Aorta (tissue), 5 donors: ENCODE measurements at places on chromosomes 3 and 15. TPM values are rescaled to one million over a fixed set of nuclear protein-coding genes. Genes with fewer than 3 reads are reported as not detected.

GRCh38 chr3:64082961-64083541 is 59.8 kb upstream of the PSMD6 start:
- DNase-seq: no peak

Gene SLC24A5
- not detected for total RNA-seq

GRCh38 chr3:73633916-73634344 is 9.2 kb upstream of the PDZRN3 start:
- DNase-seq: no peak

Gene MYO5C
- total RNA-seq: 15.3 TPM

DNA sequence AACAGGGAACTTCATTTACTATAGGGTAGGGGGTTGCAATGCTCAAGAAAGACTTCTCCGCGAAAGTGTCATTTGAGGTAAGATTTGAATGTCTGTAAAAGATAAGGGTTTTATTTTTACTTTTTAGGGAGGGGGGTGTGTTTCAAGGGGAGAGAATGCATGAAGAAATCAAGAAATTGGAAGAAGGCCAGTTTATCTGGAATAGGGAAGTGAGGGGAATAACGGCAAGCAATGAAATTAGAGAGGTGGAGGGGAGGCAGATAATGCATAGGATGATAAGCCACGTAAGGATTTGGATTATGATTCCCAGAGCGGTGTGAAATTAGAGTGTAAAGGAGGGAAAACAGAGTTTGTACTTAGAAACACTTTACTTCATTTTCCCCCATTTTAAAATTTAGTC is 63.0 kb upstream of the MB21D2 start:
- DNase-seq: no peak

Gene NEK11
- 5.9 TPM for total RNA-seq

DNA sequence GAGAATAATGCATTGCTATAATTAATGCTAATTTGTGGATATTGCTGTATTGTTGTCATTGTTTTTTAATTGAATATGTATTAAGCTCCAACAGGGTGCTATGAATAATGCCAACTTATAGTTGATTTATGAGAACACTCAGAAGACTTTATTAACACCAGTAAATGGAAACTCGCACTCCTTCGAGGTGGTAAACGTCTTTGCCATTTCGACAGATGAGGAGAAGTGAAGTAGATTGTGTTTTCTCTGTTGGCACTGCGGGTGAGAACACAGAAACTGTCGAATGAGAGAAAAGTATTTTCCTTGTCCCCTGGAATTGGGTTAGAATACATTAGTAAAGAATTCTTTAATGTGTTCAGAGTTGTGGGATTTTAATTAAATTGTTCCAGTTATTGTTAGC is 354.5 kb downstream of the LPP start:
- no peak for DNase-seq

Gene KIF15
- total RNA-seq: 0.49 TPM

Gene TRIM59
- 6.9 TPM for total RNA-seq

GRCh38 chr15:60405399-60405798 is 7.6 kb upstream of the ANXA2 start:
- DNase-seq: no peak

GRCh38 chr3:185290266-185290665 is 36.4 kb upstream of the EHHADH start:
- DNase-seq: no peak

DNA sequence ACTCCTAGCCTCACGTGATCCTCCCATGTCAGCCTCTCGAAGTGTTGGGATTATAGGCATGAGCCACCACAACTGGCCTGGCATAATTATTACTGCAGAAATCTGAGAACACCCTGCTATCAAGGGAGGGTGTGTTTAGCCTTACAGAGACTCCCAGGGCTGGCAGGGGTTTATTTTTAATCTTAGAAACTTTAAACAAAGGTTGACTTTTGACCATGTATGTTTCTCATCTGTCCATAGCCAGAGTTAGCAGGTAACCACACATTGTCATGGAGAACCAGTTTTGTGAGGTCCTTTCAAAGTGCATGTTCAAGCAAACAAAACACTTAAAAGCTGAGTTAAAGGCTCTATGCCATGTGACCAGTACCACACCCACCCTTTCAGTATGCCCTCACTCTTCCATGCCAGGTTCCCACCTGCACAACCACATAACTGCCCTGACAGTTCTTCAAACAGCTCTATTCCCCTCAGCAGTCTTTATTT is 11.1 kb downstream of the SIAH2 start:
- no peak for DNase-seq

Gene PCYT1A
- total RNA-seq: 65.0 TPM

DNA sequence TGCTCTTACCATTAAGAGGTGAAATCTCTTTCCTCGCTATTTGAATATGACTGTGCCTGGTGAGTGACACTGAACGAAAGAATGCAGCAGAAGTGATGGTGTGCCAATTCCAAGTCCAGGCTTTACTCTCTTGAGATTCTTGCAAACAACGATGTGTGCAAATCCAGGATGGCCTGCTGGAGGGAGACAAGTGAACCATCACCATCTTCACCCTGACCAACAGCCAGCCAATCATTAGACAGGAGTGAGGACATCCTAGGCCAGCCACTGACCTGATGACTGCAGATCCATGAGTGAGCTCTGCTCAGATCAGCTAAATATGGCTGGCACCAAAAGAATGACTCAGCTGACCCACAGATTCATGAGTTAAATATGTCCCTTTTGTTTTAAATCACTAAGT is 878.0 kb downstream of the PDCD6IP start:
- DNase-seq: no peak

GRCh38 chr3:8561370-8561769 is 59.7 kb downstream of the LMCD1 start:
- no peak for DNase-seq

DNA sequence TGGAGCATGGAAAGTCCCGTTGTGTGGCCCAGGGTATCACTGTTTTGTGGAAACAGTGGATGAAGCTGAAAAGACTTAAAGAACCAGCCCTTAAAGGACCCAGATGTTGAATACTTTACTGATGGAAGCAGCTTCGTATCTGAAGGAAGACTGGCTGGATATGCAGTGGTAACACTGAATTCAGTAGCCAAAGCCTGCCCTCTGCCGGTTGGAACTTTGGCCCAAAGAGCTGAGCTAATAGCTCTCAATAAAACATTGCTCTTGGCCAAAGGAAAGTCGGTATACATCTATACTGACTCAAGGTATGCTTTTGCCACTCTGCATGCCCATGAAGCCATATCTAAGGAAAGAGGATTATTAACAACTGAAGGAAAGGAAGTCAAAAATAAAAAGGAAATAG is 885.4 kb downstream of the PDCD6IP start:
- DNase-seq: peak; percentile 88

- no peak for DNase-seq
These were observed 150.0 kb downstream of the NFKBIZ start for GRCh38 chr3:101999177-101999779.

GRCh38 chr3:23106666-23107065 is 96.5 kb upstream of the UBE2E2 start:
- no peak for DNase-seq

- DNase-seq: no peak
These were observed 38.9 kb downstream of the TOPAZ1 start for GRCh38 chr3:44280631-44281030.

- DNase-seq: no peak
These were observed 26.4 kb upstream of the LAMP3 start for GRCh38 chr3:183188895-183189462.

Gene GOLGA8N
- 38.9 TPM for total RNA-seq

DNA sequence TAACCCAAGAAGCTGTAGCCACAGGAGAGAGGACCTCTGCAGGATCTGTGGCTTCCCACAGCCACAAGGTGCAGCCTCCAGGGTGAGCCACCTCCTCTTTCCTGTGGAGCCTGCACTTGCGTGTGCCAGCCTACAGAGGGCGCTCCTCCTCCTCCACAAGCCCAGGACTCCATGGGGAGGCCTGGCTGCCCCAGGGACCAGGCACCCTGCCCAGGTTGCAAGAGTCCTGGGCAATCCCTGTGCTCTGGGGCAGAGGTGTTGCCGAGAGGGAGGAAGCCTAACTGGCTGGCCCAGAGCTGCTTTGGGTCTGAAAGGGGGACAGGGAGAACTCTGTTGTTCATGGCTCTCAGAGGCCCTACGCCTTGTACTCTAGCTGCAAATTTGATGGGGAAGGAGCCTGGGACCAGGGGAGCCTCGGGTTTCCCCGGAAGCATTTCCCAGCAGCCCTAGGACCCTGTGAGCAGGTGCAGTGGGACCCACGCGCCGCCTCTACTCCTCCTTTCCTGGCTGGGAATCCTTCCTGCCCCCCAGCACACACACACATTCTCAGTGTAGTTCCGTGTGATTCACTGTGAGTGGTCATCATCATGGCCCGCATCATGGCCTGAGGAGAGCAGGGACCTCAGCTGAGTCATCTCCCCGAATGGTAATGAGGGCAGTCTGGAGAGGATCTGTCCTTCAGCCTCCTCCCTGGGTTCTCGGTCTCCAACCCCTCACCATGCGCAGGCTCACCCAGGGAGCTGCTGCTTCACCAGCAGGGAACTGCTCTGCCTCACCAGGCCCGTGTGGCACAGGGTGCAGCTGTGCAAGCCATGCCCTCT is 24.3 kb downstream of the TBC1D21 start:
- DNase-seq: peak; percentile 83

- DNase-seq: no peak
These were observed 347.6 kb upstream of the RARB start for GRCh38 chr3:25080461-25080860.

DNA sequence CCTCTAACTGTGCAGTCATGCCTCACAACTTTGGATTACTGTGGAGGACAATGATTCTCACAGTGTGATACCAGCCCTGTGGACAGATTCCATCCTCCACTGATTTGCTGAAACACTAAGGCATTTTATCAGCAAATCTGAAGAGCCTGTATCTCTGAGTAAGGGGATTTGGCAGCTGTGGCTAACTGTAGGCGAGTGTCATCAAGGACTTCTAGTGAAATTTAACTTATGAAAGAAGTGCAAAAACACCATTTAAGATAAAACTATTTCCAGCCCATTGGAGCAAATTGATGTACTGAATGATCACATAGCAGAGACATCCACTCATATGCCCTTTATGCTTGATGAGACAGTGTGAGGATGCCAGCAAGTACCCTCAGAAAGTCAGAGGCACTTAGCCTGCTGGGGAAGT is 13.9 kb upstream of the TMPRSS7 start:
- DNase-seq: no peak

Gene FRMD5
- 0.39 TPM for total RNA-seq

DNA sequence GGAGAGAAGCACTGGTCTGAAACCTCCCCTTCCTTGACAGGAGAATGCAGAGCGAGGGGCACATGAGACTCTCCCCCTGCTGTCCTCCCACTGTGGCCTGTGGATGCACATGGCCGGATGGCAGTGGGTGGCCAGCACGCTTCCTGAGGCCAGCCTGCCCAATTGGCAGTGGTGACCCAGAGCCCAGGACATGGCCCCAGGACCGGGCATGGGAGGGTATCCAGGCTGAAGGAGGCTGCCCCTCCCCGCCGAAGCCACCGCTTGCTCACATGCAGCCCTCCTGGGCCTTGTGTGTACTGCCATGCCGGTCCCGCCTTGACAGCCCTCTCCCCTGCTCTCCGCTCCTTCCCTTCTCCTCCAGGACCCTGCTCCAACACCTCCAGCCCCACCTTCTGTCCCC is 100.9 kb downstream of the MEGF11 start:
- DNase-seq: no peak

Gene HTR3E
- not detected for total RNA-seq

DNA sequence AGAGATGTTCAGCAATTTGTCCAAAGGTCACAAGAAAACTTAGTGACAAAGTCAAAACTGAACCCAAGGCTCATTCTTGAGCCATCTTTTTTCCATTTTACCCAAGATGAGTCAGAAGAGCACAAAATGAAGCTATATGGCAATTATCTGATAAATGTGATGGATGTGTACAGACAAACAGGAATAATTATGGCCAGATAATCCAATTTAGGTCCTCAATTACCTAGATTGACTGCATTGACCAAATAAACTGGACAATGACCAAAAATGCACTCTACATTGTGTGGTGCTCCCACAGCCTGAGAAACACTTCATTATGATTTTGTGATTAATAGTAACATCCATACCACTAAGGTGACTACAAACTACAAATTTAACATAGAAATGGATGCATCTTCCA is 1105.8 kb downstream of the IGSF11 start:
- DNase-seq: no peak

GRCh38 chr15:95850837-95851236 is 479.7 kb upstream of the NR2F2 start:
- no peak for DNase-seq

GRCh38 chr15:62472616-62473299 is 307.7 kb upstream of the C2CD4B start:
- peak; percentile 68 for DNase-seq

DNA sequence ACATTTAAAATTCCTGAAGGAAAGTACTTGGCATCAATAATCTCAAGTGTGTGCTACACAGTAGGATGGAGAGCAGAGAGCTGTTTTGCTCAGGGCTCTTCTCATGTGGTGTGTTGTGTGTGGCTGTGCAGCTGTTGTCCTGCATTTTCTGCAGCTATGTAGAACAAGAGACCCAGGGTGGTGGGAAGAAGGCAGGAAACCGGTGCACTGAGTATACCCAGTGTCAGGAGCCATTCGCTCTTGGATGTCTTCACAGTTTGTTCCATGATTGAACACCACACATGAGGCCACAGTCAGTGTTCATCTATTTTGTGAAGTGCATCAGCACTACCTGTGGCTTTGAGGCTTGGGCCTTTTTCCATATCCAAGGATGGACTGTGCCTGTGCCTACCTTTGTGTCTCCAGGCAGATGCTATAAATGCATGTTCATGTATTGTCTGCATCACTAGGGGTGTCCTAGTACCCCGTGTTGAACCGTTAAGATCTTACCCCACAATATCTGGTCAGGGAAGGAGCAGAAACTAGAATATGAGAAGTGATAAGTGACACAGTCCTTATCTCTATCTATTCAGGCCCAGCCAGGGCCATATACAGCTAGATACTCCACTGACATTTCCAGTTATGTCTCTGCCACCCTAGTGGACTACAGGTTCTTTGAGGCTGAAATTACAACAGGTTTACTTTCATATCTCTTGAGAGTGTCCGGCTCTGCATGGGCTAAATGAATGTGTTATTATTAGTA is 194.3 kb downstream of the NR2F2 start:
- DNase-seq: no peak

Gene IL16
- total RNA-seq: 19.5 TPM
